ENCODE measurements at places on chromosomes 5 and 9.

GRCh38 chr5:115257981-115258380 lies 4.7 kb downstream of the PGGT1B start:
- no peak for DNase-seq

DNA sequence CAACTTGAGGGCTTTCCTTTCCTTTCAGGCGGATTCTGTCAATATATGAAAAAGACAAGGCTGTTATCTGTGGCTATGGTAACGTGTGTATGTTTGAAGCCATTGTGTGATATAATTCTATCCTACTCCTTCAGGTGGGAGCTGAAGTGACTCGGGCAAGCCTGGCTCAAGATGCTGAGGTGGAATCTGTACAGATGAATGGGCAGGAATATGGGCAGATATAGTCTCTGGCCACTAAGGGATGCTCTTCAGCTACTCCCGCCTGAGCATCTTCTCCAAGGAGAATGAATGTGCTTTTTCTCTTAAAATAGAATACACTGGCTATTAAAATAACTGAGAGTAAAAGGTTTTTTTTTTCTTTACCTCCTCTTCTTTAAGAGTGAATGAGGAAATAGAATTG lies 244.8 kb downstream of the ADGRV1 start:
- no peak for DNase-seq

DNA sequence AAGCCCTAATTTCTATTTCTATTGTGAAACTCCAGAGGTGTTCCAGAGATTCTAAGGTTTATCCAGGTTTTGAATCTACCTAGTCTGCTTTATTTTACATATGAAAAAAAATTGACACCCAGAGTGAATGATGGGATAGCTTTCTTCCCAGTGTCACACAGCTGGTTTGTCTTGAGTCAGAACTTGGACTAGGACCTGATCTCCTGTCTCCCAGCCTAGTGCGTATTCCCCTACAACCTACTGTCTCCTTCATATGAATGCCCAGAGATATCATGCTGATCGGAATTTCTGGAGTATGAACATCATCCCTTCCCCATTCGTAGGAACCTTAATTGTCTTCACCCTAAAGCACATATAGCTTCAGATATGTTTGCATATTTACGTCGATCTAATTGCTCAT lies 524.2 kb downstream of the SPATA31D1 start:
- no peak for DNase-seq

DNA sequence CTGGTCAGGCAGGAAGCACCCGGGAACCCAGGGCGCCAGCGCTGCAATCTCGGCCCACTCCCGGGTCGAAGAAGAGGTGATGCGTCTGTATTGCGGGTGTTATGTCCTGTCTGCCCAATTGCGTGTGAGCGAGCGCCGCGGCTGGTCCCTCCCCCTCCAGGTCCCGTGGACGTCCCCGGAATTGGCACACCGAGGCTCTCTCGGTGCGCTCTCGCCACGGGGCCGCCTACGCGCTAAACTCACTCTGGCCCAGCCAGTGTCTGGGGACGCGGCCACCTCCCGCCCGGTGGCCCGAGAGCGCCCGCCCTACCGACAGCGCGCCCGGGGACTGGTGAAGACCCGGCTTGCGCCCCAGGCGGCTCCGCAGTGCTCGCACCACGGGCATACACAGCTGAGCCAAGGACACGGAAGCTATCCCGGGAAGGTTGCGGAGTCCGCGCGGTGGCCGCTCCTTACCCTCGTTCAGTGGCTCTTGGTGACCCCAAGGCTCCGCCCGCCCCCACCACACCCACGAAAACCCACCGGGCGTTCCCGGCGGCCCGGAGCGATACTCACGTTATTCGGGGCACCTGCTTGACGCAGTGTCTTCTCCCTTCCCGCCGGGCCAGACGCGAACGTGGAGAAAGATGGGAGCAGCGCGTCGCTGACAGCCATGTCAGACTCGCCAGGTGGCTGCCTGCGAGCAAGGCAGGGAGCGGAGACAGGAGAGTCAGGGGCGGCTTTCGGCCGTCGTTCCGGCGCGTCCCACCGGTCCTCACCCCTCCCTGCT lies 1.0 kb downstream of the KLF4 start:
- peak; percentile 44 for DNase-seq

GRCh38 chr5:90941002-90941720 lies 382.6 kb downstream of the ADGRV1 start:
- DNase-seq = peak; percentile 55

- no peak for DNase-seq
These were observed 38.1 kb downstream of the LPAR1 start for GRCh38 chr9:111000202-111000601.

- no peak for DNase-seq
These were observed 5.1 kb downstream of the GLRX start for GRCh38 chr5:95817430-95817829.

GRCh38 chr5:67659288-67659687 lies 462.7 kb upstream of the CD180 start:
- DNase-seq = no peak

DNA sequence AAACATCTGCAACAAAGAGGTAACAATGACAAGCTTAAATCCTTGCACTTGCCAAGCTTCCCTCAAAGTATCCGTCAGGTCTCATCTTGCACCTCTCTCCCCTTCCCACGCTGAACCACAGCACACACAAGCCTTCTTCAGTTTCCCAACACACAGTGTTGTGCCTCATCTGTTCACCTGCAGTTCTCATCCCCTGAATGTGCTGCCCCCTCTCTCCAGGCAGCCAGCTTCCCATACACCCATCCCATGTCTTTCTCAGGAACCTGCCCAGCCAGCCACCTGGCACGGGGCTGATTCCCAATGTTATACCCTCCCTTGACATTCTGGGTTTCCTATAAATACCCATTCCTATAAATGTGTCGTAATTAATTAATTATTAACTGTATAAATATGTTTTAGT lies 314.8 kb downstream of the PRELID2 start:
- DNase-seq = no peak

DNA sequence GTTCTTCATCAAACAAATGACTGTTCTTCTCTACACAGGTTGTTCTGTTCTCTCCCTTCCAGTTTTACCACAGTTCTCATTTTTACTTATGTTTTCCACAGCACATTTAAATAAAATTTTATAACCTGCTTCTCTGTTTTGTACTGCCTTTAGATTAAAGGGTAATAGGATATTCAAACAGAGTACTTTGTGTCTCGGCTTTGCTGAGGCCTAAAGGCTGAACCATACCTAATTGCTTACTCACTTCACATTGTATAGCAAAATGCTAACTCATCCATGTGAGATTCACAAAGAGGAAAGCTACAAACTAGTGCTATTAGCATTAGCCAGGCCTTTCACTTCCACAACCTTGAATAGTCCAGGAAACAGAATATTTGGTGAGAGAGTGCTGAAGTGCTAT lies 200.3 kb downstream of the TRPM3 start:
- DNase-seq = no peak

DNA sequence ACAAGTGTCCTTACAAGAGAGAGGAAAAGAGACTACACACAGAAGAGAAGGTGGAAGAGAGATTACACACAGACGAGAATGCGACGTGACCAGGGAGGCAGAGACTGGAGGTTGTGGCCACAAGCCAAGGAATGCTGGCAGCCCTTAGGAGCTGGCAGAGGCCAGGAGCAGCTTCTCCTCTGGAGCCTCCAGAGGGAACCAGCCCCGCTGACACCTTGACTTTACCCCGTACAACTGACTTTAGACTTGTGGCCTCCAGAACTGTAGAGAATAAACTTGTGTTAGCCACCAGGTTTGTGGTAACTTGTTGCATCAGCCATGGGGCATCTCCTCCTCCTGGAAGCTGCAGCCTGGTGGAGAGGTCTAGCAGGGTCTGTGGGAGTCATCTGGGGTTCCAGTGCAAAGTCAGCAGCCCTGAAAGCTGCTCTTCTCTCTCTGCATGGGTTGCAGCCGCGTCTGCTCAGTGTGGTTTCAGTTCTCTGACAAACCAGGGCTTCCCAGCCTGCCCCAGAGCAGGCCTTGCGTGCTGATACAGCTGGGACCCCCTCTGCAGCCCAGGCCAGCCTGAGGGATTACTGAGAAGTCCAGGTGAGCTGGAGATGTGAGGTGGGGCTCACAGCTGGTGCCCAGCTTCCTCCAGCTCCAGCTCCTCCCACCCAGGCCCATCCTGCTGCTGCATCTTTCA lies 30.8 kb upstream of the CNOT6 start:
- no peak for DNase-seq

DNA sequence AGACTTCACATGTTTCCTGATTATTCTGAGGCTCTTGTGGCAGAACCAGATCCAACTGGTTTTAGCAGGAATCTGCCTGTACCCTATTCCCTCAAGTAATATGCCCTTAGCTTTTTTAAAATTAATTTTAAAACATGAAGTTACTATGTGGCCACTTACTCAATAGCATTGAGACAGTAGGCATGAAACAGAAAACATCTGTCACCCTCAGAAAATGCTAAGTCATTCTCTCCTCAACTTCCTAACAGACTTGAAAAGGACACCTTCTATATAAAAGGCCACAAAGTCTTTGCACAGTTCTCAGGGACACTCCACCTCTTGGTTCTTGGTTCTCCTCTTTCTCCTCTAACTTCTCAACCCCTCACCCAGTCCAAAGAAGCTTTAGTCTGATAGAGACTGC lies 277.8 kb downstream of the RAB3C start:
- no peak for DNase-seq

DNA sequence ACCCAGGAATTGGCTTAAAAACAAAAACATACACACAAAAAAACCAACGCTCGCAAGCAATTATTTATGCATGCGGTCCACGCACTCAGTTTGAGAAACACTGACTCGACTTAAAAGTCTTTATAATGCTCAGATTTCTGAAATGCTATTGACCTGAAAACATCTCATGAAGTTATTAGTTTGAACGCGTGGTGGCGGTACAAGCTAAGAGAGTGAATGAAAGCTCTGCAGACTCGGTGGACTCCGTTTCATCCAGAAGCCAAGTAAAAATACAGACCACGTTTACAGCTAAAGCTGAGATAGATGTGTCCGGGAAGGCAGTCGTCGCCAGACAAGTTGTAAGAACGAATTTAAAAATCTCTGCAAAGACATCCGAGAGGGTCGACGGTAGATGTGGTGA lies at the start of gene PCDHB6:
Gene PCDHB6, plus strand, starts transcription at position 246 of the 400 bp plus-strand sequence. CDS start 201 bp downstream, outside the sequence.
- DNase-seq = no peak
